Cardiac ventricle fibroblast (primary cell): ENCODE measurements at places on chromosomes 16 and 17. TPM values are rescaled to one million over a fixed set of nuclear protein-coding genes. Genes with fewer than 3 reads are reported as not detected.

The FOXF1 gene
- not detected in 2 replicates for total RNA-seq

The PLXDC1 gene
- total RNA-seq = 8.8 and 15.4 TPM in 2 replicates

The NUP88 gene
- total RNA-seq = 37.3 and 48.9 TPM in 2 replicates

The GPR139 gene
- total RNA-seq = not detected in 2 replicates

The HNF1B gene
- total RNA-seq = not detected in 2 replicates

The LGALS9 gene
- total RNA-seq = 1.3 and 2.9 TPM in 2 replicates

The TP53TG3 gene
- not detected in 2 replicates for total RNA-seq

The CCL8 gene
- 0.19 and 1.2 TPM in 2 replicates for total RNA-seq

The TNFRSF17 gene
- not detected in 2 replicates for total RNA-seq

The CCL16 gene
- total RNA-seq = not detected in 2 replicates

The LUC7L gene
- total RNA-seq = 22.5 and 26.6 TPM in 2 replicates

The SP6 gene
- 0.25 and 0.78 TPM in 2 replicates for total RNA-seq

The ZPBP2 gene
- total RNA-seq = not detected in 2 replicates

The CLEC18B gene
- 0.69 TPM in 1 of 2 replicates, not detected in the other for total RNA-seq

The CNTNAP1 gene
- total RNA-seq = 15.3 and 15.6 TPM in 2 replicates

The OR3A2 gene
- total RNA-seq = not detected in 2 replicates

The MYH1 gene
- 0.05 TPM in 1 of 2 replicates, not detected in the other for total RNA-seq

The GAS2L2 gene
- 0.44 TPM in 1 of 2 replicates, not detected in the other for total RNA-seq

The MILR1 gene
- 21.8 and 38.8 TPM in 2 replicates for total RNA-seq

The TNFAIP1 gene
- 14.5 and 18.3 TPM in 2 replicates for total RNA-seq

The ATP2A1 gene
- not detected in 2 replicates for total RNA-seq

The EFNB3 gene
- 7.0 and 8.4 TPM in 2 replicates for total RNA-seq

The IGFBP4 gene
- 1,674 and 1,743 TPM in 2 replicates for total RNA-seq

The CASKIN2 gene
- total RNA-seq = 6.9 and 7.1 TPM in 2 replicates

The B3GNT9 gene
- 59.2 and 71.5 TPM in 2 replicates for total RNA-seq

The HS3ST2 gene
- total RNA-seq = not detected in 2 replicates

The MT4 gene
- not detected in 2 replicates for total RNA-seq

The CMTM2 gene
- not detected in 2 replicates for total RNA-seq

The ITGA2B gene
- 0.20 TPM in 1 of 2 replicates, not detected in the other for total RNA-seq

The CTRL gene
- total RNA-seq = 0.62 TPM in 1 of 2 replicates, not detected in the other

The NACA2 gene
- total RNA-seq = not detected in 2 replicates

The KRT40 gene
- total RNA-seq = not detected in 2 replicates
